ENCODE measurements at places on chromosomes 16 and 17.
A peak's percentile ranks its signal among the peaks of the same experiment; 100 is the strongest.

DNA sequence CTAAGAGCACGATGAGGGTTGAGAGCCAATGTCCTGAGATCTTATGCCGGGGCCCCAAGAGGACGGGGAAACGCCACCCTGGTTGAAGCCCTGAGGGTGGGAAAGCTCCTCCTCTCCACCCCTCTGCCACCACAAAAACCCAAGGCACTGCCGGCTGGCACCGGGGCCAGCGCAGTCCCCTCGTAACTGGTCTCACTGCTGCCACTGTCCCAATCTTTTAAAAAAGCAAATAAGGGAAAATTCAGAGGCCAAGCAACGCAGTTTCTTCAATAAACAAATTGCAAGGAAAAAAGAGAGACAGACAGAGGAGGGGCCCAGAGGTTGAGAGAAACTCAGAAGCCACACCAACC is 6.7 kb downstream of the GRIN2C start:
- DNase-seq, result no peak

DNA sequence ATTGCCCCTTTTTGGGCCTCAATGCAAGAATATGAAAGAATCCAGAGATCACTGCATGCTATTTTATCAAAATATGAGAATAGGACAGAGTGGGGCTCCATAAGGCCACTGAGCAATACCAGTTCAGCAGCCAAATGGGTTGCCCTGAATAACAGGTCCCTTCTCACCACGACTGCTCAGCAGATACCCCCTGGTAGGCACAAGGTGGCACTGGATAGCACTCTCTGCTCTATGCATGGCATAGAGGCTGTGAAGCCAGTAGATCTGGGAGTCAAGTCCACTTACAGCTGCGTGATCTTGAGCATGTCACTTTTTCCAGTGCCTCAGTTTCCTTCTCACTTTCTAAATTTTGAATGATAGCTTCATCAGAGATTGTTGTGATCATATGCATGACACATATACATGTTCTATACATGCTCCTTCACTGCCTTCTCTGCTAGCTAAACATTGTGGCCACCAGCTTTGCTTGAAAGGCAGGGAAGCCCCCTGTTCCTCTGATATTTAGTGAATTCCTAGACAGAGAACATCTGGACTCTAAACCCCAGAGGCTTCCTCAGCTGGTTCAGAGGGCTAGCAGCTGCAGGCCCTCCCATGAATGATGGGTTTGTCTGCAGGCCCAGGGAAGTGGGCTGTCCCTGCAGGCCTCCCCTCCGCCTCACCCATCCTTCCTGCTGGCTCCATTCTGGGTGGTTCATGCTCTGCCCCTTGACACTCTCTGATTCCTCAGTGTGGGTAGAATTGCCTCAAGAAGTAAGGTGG is 84.9 kb upstream of the ASIC2 start:
- no peak for DNase-seq

DNA sequence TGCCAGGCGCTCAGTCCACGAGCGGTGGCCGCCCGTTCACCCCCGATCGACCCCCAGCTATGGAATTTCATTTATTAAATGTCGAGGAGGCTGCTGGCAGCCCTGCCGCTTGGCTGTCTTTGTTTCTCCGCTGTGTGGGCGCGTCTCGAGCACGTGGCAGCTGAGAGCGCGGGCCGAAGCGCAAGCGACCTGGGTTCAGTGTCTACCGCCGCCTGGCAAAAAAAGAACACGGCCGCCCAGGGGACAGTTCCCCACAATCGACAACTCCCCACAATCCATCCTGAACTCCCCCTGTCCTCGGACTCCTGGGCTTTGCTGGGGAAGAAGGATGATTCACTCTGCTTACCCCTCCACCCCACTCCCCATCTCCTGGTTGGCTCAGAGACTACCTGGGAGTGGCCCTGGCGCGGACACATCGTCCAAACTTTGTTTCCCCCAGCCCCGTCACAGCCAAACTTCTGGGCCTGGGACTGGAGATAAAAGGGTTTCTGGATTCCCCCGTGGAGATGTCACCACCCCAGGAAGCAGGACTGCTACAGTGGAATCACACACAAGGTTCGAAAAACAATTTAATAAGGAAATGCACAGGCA is 1.7 kb upstream of the ANKRD13B start:
- peak; percentile 64 for DNase-seq

DNA sequence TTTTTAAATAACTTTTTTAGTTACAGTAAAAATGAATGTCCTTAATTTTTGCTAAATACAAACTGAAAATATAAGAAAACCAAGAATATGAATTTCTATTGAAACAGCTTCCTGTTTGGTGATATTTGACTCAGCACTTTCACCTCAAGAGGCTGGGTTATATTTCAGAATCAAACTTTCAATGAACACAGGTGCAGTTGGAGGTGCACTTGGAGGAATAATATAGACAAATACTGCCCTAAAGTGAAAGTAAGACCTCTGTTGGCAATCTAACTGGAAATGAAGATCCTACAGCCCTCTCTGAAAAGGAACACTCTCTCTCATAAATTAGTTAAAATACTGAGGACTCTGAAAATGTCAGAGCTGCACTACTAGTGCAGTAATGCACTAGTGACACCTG is 106.2 kb downstream of the BRIP1 start:
- DNase-seq, result no peak

GRCh38 chr16:2333231-2333630 is 7.3 kb downstream of the ABCA3 start:
- DNase-seq, result no peak

DNA sequence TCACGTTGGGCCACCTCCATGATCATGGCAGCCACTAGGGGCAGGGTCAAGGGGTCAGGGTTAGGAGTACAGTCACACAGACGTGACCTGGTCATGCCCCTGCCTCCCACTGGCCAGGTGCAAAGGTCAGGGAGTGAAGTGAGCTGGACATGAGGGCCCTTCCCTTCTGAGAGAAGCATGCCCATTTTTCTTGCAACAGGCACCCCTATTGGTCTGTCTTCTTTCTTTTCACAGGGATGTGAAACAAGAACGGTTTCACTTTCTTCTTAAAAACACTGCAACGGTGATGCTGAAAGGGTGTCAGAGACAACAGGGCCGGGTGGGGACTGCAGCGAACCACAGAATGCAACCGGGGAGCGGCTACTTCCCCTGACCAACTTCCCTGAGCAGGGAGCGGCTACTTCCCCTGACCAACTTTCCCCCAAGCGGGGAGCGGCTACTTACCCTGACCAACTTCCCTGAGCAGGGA is 52.1 kb upstream of the DOC2B start:
- no peak for DNase-seq

- peak; percentile 69 for DNase-seq
Measured at GRCh38 chr17:68398691-68399637, 58.3 kb downstream of the WIPI1 start.

Measured in SHP77 (cell line).